ENCODE measurements at places on chromosomes 2 and 18.

DNA sequence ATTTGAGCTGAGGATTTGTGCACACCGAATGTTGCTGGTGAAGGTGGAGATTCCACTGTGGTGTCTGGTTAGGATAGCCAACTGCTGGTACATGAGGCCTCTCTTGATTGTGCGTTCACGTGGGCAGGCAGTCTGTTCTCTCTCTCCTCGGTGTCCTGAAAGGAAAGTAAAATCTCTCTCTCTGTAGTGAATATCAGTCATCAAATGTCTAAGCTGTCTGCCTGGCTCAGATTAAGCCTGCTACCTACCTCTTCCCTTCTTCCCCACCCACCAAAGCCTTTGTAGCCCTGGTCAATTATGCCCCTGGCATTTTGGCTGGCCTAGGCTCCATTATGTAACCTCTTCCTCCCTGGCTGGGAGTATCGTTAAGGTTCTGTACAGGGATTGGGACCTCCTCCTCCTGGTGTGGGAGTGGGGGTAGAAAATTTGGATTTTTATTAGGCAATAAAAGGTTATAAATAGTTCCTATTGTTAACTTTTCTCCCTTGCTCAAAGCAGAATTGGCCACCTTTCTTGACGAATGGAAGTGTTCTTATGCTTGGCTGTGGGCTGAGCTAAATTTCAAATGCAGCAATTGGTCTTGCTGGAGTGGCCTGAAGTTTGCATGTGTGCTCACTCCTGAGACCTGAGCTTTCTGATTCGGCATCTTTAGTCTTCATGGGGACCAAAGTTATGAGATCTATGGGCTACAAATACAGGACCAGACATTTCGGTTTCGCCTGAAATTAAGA lies 148.8 kb downstream of the WDSUB1 start:
- DNase-seq: no peak

DNA sequence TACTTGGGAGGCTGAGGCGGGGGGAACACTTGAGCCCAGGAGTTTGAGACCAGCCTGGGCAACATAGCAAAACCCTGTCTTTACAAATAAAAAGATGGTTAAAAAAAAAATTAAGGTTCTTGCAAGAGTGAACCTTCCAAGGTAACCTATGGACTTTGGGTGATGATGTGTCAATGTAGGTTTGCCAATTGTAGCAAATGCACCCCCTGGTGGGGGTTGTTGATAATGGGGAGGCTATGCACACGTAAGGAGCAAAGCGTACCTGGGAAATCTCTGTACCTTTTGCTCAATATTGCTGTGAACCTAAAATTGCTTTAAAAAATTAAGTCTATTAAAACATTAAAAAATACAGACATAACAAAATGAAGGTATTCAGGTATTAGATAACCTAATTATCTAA lies 70.4 kb downstream of the CWC22 start:
- DNase-seq: no peak

GRCh38 chr2:60708630-60709320 lies 47.3 kb upstream of the PAPOLG start:
- DNase-seq: no peak

GRCh38 chr2:1157107-1157506 lies 206.5 kb downstream of the SNTG2 start:
- DNase-seq: no peak

- no peak for DNase-seq
These were observed 110.3 kb downstream of the EPC2 start for GRCh38 chr2:148754864-148755263.

DNA sequence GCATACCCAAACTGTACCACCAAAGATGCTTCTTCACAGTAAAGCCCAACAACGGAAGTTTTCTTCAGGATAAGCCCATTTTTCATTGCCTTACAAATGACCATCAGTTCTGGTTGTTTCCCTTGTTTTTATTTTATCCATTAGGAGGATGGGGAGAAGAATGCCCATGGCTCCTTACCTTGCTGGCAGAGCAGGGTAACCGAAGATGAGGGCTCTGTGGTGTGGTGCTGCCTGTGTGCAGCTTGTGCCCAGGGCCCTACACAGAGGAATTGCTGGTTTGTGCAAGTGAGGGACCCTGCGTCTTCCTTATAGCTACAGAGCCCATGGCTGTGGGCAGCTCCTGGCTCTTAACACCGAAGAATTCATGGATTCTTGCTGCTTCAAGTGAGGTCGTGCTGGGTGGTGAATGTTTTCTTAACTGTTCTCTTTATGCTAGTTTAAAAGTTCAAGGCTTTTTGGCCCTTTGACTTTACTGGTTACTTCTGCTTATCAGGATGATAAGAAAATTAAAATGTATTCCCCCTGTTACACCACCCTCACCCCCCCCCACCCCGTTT lies 110.6 kb downstream of the MAP4K4 start:
- DNase-seq: no peak

DNA sequence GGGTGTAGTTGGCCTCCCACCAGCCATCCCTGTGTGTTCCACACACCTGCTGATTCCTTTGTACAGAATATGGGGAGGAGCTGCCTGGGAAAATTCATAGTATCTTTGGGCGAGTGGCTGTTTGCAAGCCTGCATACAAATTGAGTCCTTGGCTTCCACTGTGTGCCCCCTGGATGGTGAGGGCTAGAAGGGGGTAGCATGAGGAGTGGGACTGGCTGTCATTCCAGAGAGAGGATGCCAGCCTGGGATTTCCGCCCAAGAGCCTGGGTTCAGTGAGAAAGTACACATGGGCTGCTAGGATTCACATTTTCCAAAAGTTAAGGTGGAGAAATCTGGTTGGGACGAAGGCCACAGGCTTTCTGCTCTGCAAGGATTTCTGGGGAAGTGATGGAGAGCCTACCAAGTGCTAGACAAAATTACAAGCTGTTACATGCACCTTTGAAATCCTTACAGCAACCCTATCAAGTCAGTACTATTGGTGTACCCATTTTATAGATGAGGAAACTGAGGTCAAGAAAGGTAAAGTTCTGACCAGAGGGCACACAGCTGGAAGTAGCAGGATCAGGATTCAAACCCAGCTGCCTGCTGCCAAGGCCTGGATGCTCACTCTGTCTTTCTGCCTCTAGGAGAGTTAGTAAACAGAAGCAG lies 606 bp upstream of the TOGARAM2 start:
- no peak for DNase-seq

DNA sequence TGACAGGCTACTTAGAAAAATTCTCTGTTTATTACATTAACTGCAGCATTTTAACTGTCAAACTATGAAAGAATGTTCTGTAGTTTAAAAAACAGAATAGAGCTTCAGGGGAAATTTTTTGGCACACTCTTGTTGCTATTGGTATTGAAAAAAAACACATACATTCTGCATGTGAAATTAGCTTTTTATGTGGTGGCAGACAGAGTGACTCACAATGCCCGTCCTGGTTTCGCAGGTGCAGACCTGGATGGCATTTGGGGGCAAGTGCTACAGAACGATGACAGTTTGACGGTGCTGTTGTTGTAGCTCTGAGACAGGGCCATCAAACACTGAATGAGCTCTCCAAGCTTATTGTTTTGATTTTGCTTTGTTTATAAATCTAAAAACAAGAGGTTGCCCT lies 105.0 kb upstream of the MAP3K20 start:
- DNase-seq: no peak
